ENCODE measurements at places on chromosomes 1 and 21. TPM values are rescaled to one million over a fixed set of nuclear protein-coding genes. Genes with fewer than 3 reads are reported as not detected.

NRDC gene
- polyA plus RNA-seq: 58.5 TPM

PADI3 gene
- polyA plus RNA-seq: not detected

UBE2U gene
- polyA plus RNA-seq: not detected

SPRR4 gene
- not detected for polyA plus RNA-seq

IGSF5 gene
- polyA plus RNA-seq: not detected

SLC9C2 gene
- polyA plus RNA-seq: not detected

C1orf53 gene
- not detected for polyA plus RNA-seq

AVPR1B gene
- polyA plus RNA-seq: not detected

PCAT6 gene
- polyA plus RNA-seq: not detected

PUM1 gene
- polyA plus RNA-seq: 121 TPM

ZSWIM5 gene
- polyA plus RNA-seq: not detected

RGS8 gene
- polyA plus RNA-seq: not detected

AGO4 gene
- polyA plus RNA-seq: 7.0 TPM

TCEA3 gene
- not detected for polyA plus RNA-seq

SLC25A34 gene
- polyA plus RNA-seq: 0.73 TPM

DNAJB4 gene
- 8.3 TPM for polyA plus RNA-seq

SLC1A7 gene
- not detected for polyA plus RNA-seq

FMO2 gene
- not detected for polyA plus RNA-seq

TRIM46 gene
- not detected for polyA plus RNA-seq

CD164L2 gene
- not detected for polyA plus RNA-seq

EFCAB7 gene
- polyA plus RNA-seq: 4.6 TPM

SRGAP2B gene
- 0.92 TPM for polyA plus RNA-seq

TTLL10 gene
- not detected for polyA plus RNA-seq

RNPEP gene
- polyA plus RNA-seq: 43.2 TPM

VTCN1 gene
- not detected for polyA plus RNA-seq

TTC34 gene
- polyA plus RNA-seq: not detected

RGS13 gene
- not detected for polyA plus RNA-seq

ADAMTS1 gene
- polyA plus RNA-seq: not detected

HOOK1 gene
- polyA plus RNA-seq: 11.6 TPM

TMEM52 gene
- polyA plus RNA-seq: not detected

DHCR24 gene
- not detected for polyA plus RNA-seq
